IMR-90 (cell line): ENCODE measurements at places on chromosomes 5 and 9. TPM values are rescaled to one million over a fixed set of nuclear protein-coding genes. Genes with fewer than 3 reads are reported as not detected.

DNA sequence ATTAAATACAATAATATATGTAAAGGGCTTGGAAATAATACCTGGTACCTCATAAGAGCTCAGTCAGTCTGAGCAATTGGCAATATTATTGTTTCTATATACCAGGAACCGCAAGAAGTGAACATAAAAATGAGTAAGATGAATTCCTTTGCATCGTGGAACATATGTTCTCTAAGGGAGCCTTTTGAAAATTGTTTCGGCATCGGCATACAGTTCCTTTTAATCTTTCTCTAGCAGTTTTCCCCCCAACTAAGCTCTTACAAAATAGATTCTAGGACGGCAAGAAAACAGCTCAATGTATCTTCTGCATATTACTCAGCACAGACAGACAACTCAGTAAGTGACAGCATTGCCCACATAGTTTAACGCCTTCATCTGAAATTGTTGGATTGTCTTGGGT, 426.6 kb upstream of the WWC1 start:
- DNase-seq: no peak

GRCh38 chr5:45680950-45681349, 15.2 kb downstream of the HCN1 start:
- no peak for DNase-seq

- DNase-seq: no peak
Measured at GRCh38 chr9:5489630-5490490, 20.5 kb upstream of the PDCD1LG2 start.

DNA sequence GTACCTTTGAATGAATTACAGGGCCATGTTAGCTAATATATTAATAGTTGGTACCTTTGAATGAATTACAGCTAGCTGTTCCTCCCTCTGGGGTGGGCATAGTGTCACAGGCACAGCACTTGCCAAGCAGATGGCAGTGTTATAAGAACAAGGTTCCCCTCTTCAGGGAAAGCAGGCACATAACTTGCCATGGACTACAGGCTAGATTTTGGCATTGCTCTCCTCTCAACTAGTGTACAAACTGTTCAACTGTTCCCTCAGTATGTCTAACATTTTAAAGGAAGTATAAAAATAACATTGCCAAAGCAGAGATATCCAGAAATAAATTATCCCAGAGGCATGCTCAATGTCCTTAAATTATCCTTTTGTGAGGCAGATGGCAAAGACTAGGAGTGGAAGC, 33.7 kb downstream of the ABITRAM start:
- DNase-seq: no peak

DNA sequence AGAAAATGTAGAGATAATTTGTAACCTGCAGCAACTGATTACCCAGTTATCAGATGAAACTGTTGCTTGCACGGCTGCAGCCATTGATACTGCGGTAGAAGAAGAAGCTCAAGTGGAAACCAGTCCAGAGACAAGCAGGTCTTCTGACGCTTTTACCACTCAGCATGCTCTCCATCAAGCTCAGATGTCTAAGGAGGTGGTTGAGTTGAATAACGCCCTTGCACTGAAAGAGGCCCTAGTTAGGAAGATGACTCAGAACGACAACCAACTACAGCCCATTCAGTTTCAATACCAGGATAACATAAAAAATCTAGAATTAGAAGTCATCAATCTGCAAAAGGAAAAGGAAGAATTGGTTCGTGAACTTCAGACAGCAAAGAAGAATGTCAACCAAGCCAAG, 1.7 kb downstream of the KIF4B start:
- DNase-seq: no peak

DNA sequence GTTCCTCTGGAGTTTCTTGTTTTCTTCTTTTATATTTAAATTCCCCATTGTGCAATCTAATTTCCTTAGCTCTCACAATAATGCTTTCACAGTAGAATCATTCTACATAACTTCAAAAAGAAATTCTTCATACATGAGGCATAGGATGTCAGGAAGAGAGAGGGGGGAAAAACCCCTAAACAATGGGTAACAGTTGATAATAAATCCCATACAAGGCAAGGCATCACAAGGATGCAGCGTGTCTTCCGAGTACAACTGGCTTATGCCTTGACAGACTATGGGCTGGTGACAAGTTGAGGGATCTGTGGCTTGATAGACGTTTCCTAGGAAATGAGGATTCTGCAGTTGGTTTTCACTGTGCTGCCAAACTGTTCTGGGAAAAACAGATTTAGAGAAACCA, 247.4 kb downstream of the ARL15 start:
- DNase-seq: peak; percentile 78

GRCh38 chr9:99560561-99560960, 261.1 kb upstream of the NR4A3 start:
- DNase-seq: no peak

DNA sequence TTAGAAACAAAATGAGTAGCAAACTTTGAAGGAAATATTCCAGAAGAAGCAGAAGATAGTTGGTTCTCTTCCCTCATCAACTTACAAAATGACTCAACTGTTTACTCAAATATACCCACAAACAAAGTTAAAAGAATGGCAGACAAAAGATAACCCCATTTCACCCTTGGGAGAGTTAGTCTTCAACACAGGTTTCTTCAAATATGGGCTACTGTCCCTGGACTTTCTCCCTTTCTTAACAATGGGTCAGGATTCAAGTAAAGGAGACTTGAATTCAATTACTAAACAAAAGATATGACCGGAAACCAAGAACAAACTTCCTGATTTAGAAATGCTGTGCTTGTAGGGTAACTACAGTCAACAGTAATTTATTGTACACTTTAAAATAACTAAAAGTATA, 14.2 kb downstream of the RFX3 start:
- DNase-seq: no peak

DNA sequence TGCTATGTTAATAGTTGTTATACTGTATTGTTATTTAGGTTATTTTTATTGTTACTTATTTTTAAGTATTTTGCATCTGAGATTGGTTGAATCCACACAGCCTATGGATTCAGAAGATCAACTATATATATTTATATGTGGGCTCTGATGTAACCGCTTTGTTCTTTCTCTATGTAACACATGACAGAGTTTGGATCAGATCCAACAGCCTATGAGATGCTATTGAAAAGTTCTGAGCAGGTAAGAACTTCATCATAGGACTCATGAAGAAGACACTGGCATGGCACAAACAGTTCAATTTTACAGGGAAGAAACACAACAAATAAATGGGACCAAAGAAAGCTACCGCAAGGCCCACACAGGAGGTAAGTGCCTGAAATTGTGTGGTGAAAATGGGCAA, 93.4 kb downstream of the GNAQ start:
- no peak for DNase-seq

GRCh38 chr9:88578121-88579049, 43.4 kb downstream of the NXNL2 start:
- peak; percentile 69 for DNase-seq

DNA sequence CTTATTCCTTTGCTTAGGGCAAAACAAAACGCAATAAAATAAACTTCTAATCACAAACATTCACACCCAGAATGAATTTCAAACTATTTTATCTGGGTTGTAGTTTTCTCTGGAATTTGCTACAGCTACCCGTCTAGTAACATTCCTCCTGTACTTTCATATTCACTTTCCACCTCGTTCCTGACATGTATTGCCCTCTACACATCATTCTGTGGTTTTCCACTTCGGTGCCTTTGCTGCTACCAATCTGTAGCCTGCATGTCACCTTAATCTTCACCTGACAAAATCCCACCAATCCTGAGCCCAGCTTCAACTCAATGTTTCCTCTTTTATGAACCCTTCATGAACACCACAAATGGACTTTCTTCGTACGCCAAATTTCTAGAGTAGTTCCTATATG, 694.1 kb upstream of the C9orf72 start:
- no peak for DNase-seq

DNA sequence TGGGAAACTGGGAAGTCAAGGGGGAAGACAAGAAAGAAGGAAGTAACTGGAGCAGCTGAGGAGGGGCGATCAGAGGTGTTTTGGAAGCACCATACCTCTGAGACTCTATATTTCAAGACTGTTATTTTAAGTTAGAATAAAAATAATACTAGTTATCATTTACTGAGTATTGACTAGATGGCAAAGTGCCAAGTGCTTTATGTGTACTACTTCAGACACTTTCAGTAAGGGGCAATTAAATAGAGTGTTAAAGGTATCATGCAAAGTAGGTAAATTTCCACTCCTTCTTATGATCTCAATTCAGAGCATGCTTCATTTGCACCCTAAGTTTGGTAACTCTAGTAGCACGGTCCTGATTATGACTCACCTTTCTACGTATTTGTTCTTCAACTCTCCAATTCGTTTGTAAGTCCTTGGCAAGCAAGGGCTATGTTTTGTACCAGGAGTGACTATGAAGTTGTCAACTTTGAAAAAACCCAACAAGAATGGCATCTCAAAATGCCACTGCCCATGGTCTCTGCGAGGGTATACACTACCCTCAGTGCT, 152.4 kb upstream of the RAPGEF1 start:
- no peak for DNase-seq

DNA sequence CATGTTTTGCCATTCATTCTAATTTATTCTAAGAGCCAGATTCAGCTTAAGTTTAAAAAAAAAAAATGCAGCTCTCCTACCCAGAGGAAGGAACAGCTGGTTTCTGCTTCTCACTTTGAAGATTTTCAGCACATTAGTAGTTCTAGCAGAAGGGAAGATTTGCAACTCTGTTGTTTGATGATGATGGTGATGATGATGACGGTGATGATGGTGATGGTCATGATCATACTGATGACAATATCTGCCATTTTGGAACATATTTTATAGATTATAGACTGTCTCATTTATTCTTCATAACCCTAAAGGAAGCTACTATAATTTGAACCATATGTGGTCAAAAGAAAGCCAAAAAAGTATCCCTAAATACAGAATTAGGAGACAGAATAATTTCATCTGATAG, 7.9 kb upstream of the MED10 start:
- DNase-seq: no peak

DNA sequence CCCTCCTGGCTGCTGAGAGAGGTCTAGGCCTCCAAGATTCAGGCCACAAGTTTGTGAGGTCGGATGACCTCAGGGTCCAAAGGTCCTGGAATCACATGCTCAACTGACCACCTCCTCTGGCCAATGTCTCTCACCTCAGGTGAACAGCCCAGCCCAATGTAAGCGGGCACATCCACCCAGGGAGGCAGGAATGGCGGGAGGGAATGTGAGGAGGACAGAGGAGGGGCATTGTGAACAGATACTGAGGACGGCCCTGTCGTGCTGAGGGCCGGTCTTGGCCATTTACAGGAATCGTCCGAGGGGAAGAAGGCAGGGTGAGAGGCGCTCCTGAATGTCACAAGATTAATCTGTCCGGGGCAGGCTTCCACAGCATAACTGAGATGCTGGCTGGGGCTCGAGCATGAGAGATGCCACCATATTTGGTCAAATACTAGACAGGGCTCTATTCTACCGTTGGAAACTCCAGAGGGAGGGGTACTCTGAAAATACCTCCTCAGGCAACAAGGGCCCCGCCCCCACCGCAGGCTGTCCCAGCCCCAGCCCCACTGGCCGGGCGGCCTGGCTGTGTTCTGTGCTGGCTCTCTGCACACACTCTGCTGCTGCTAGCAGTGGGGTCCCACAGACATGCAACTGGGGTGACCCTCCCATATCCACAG, 1.5 kb upstream of the IL17B start:
- no peak for DNase-seq

DNA sequence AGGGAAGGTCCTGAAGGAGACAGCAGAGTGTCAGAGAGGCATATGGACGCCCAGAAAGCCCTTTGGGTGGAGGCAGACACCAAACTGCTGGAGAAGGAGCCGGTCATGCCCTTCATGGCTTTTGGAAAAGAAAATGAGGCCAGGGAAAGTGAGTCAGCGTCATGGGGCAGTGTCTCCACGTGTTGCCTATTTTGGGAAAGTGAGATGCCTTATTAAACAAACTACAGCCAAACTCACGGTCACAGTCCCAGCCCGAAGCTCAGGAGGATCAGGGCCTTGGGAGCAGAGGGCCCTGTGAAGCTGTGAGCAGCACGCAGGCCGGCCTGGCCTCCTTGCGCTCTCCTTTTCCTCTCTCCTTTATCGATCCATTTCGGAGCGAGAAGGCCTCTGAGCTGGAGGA, 25.0 kb downstream of the RGS3 start:
- peak; percentile 30 for DNase-seq

- no peak for DNase-seq
Measured at GRCh38 chr9:5430912-5431311, 6.8 kb downstream of the PLGRKT start.

- DNase-seq: peak; percentile 70
Measured at GRCh38 chr9:100427366-100428263, 672 bp downstream of the MSANTD3 start.

DNA sequence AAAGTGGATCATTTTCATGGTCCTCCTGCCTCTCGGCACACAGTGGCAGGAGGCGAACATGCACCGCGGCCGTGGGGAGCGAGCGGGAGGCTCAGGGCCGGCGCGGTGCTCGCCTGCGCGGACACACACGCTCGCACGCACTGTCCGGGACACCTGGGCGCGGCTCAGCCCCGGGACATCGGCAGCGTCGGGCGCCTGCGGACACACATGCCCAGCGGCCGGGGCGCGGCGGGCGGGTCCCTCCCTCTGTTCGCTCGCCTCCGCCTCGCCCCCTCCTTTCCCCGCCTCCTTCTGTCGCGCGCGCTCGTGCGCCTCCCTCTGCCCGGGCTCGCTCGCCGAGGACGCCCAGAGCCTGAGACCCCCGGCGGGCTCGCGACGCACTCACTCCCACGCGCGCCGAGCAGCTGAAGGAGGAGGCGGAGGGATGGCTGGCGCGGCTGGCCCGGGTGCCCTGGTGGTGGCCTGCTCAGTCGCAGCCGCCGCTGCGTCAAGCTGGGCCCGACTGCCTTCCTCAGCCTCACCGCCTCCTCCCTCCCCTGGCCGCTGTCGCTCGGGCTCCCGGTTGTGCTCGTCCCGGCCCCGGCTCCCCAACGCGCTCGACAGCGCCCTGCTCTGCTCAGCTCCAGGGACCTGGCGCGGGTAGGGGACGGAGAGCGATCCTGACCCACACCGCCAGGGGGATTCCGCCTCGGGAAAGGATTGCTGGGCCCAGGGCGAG, at the start of gene FRMD3:
Gene FRMD3, minus strand, starts transcription at position 230 of the 718 bp plus-strand sequence. Its CDS starts 170 bp downstream, at position 60.
- DNase-seq: peak; percentile 16

GRCh38 chr5:157216391-157217142, 35.9 kb downstream of the ITK start:
- DNase-seq: no peak

GRCh38 chr5:75651575-75652238, 40.5 kb downstream of the ANKDD1B start:
- DNase-seq: no peak

- peak; percentile 84 for DNase-seq
Measured at GRCh38 chr9:110443146-110443865, 105.6 kb upstream of the TXNDC8 start.

The GLRA1 gene
- not detected in 2 replicates for total RNA-seq

The LRRC70 gene
- 0.36 and 0.83 TPM in 2 replicates for total RNA-seq

The PCDHGA12 gene
- 8.8 and 9.7 TPM in 2 replicates for total RNA-seq

The PCDHB4 gene
- total RNA-seq: under 0.01 TPM in 1 of 2 replicates, not detected in the other

The TPPP gene
- under 0.01 TPM in 2 replicates for total RNA-seq

The MYO10 gene
- total RNA-seq: 93.0 and 115 TPM in 2 replicates

The EGFLAM gene
- 1.1 TPM in 2 replicates for total RNA-seq

The SPATA31A3 gene
- total RNA-seq: not detected in 2 replicates

The CFAP77 gene
- total RNA-seq: not detected in 2 replicates

The CDK7 gene
- 65.6 and 114 TPM in 2 replicates for total RNA-seq

The STKLD1 gene
- 0.28 and 0.54 TPM in 2 replicates for total RNA-seq
